ENCODE measurements at places on chromosomes 5 and 9. TPM values are rescaled to one million over a fixed set of nuclear protein-coding genes. Genes with fewer than 3 reads are reported as not detected.
A peak's percentile ranks its signal among the peaks of the same experiment; 100 is the strongest.

DNA sequence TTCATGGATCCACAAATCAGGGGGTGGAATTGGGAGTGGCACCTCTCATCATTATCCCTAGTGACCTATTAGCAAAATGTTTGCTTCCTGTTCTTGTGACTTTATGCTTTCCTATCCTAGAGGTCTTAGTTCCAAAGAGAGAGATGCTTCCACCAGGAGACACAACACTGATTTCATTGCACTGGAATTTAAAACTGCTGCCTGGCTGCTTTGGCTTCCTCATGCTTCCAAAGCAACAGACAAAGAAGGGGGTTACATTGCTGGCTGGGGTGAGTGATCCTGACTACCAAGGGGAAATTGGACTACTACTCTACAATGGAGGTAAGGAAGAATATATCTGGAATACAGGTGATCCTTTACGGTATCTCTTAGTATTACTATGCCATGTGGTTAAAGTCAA, 69.2 kb upstream of the SH3GL2 start:
- H3K4me3 ChIP-seq = no peak overlapping the region
- no peaks in the 10 kb centered on the region for H3K36me3 ChIP-seq
- no peaks in the 10 kb centered on the region for H3K4me1 ChIP-seq

DNA sequence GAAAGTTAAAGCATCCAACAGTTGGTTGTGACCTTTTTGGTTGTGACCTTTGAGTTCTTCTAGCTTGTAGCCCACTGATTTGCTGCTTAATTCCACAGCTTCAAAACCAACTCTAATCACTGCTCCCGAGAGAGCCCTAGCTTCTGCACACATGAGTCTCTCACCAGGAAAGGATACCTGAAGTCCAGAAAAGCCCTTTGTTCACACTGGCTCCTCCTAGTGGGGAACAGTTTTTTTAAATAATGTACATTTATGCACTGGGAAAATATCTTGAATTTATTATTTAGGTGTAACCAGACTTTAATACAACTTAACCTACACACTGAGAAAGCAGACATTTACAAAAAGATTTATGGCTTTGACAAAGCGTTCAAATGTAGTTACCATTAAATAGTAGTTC, 120.2 kb upstream of the CCDC152 start:
- H3K36me3 ChIP-seq = no peaks in the 10 kb centered on the region
- no peak overlapping the region for H3K27ac ChIP-seq
- H3K4me1 ChIP-seq = no peaks in the 10 kb centered on the region
- no peak overlapping the region for H3K4me3 ChIP-seq
- DNase-seq = peak; percentile 6
- H3K27me3 ChIP-seq = no peaks in the 10 kb centered on the region

FAM78A gene
- total RNA-seq = 0.32 TPM

DNA sequence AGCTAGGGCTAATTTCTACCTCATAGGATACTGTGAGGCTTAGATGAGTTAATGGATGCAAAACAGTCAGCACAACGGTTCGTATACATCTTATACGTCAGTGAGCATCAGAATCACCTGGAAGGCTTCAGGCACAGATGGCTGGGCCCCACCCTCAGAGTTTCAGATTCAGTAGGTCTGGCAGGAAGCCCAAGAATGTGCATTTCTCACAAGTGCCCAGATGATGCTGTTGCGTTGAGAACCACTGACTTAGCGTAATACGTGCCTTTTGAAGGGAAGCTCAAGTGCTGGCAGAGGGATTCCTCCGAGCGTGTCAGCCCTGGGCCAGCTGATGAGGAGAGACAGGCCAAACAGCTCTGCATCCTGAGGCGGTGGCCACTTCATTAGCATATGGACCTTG, 117.1 kb upstream of the WWC1 start:
- peaks cover 19% of the 10 kb centered on the region for H3K4me1 ChIP-seq
- no peak overlapping the region for H3K4me3 ChIP-seq
- no peak overlapping the region for H3K27ac ChIP-seq
- no peaks in the 10 kb centered on the region for H3K36me3 ChIP-seq

CAST gene
- total RNA-seq = 64.6 TPM

GRCh38 chr9:121260457-121261106, 7.4 kb upstream of the GSN start:
- H3K27ac ChIP-seq = no peak overlapping the region
- peaks cover 39% of the 10 kb centered on the region for H3K4me1 ChIP-seq
- H3K4me3 ChIP-seq = peak overlapping the region; percentile 31
- no peaks in the 10 kb centered on the region for H3K36me3 ChIP-seq
- peaks cover 36% of the 10 kb centered on the region for H3K27me3 ChIP-seq

DMRT2 gene
- not detected for total RNA-seq

GRCh38 chr9:127174386-127175318, 52.2 kb upstream of the ANGPTL2 start:
- no peaks in the 10 kb centered on the region for H3K36me3 ChIP-seq
- no peaks in the 10 kb centered on the region for H3K4me1 ChIP-seq
- no peaks in the 10 kb centered on the region for H3K27me3 ChIP-seq
- H3K27ac ChIP-seq = no peak overlapping the region

DNA sequence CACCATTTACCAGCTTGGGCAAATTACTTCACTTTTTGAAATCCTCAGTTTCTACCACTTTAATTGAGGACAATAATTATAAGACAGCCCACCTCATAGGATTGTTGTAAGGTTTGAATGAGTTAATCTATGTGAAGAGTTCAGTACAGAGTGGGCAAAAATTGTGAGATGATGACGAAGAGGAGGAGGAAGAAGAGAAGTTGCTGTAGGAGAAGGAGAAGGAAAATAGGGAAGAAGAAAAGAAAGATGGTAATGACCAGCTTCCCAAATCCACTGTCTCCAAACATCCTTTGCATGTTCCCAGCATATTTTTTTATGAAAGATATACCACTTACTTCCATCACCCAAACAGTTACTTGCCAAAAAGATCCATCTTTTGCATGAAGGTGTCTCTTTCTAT, 291.2 kb downstream of the EBF1 start:
- no peaks in the 10 kb centered on the region for H3K27me3 ChIP-seq
- no peak overlapping the region for H3K4me3 ChIP-seq
- no peaks in the 10 kb centered on the region for H3K4me1 ChIP-seq
- no peak overlapping the region for H3K27ac ChIP-seq

- no peak overlapping the region for H3K27ac ChIP-seq
- peaks cover 37% of the 10 kb centered on the region for H3K4me1 ChIP-seq
- no peak overlapping the region for H3K4me3 ChIP-seq
- H3K36me3 ChIP-seq = no peaks in the 10 kb centered on the region
Observed at GRCh38 chr5:44332285-44332971, 56.8 kb downstream of the FGF10 start.

GRCh38 chr5:172782169-172783039, 11.4 kb upstream of the DUSP1 start:
- H3K27ac ChIP-seq = no peak overlapping the region
- no peaks in the 10 kb centered on the region for H3K27me3 ChIP-seq
- H3K36me3 ChIP-seq = no peaks in the 10 kb centered on the region
- no peak for DNase-seq

PCDHGC5 gene
- total RNA-seq = 1.3 TPM

DNA sequence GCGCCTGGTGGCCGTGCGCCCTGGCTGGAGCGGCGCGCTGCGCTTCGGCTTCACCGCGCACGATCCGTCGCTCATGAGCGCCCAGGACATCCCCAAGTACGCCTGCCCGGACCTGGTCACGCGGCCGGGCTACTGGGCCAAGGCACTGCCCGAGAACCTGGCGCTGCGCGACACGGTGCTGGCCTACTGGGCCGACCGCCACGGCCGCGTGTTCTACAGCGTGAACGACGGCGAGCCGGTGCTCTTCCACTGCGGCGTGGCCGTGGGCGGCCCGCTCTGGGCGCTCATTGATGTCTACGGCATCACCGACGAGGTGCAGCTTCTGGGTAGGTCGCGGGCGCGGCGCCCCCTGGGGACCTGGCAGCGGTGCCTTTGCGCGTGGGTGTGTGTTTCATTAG, 28.9 kb downstream of the NEURL1B start:
- H3K27me3 ChIP-seq = no peaks in the 10 kb centered on the region
- H3K36me3 ChIP-seq = no peaks in the 10 kb centered on the region
- no peak overlapping the region for H3K27ac ChIP-seq
- DNase-seq = no peak
- H3K4me3 ChIP-seq = no peak overlapping the region

- H3K4me3 ChIP-seq = peak within 1 kb of the TSS; percentile 69
- no peak within 1 kb of the TSS for H3K27ac ChIP-seq
- H3K36me3 ChIP-seq = no peaks in the 10 kb centered on the region
- H3K27me3 ChIP-seq = peaks cover 45% of the 10 kb centered on the region
Observed at GRCh38 chr5:52989025-52989780, at the start of gene ITGA2. Gene ITGA2, plus strand, starts transcription at chr5:52989352. Its CDS starts 117 bp downstream, at chr5:52989469.

- H3K27ac ChIP-seq = no peak overlapping the region
- no peaks in the 10 kb centered on the region for H3K27me3 ChIP-seq
- H3K36me3 ChIP-seq = no peaks in the 10 kb centered on the region
- H3K4me1 ChIP-seq = no peaks in the 10 kb centered on the region
Observed at GRCh38 chr5:67984546-67984945, 231.0 kb upstream of the PIK3R1 start.

DNA sequence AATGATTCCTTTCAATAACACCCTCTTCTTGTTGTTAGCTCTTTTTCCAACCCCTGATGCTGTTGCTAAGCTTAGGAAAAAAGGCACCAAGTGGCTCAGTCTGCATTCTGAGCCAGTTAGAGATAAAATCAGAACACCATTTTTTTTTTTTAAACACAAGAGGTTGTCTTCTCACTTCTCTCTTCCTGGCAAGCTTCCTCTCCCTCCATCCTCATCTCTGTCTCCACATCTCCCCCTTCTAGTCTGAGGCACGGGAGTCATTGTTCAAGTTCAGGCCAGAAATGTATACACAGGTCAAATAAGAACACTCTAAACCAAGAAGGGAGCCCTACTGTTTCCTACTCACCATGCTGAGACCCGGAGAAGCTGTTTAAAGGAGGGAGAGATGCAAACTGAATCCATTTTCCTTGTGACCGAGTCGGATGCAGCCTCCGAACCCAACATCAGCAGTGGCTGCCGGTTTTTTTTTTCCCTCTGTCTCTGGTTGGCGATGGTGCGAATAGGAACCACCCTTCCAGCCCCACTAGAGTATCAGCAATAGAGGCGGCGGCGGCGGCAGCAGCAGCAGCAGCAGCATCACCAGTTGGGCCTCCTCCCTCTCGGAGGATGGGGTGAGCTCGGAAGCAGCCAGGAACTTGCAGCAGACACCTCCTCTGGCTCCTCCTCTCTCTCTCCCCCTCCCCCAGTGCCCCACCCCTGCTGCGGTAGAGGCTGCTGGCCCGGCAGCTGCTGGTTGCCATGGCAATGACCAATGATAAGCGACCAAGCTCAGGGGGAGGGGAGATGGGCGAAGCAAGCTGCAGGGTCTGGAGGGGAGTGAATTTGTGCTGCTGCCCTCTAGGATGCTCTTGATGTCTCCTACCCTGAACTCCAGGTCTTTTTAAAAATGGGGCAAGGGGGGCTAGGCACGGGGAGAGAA, at the start of gene JAKMIP2:
Gene JAKMIP2, minus strand, starts transcription at position 619 of the 919 bp plus-strand sequence. CDS start 110,922 bp downstream, outside the sequence.
- H3K27ac ChIP-seq = peak within 1 kb of the TSS; percentile 94
- no peaks in the 10 kb centered on the region for H3K36me3 ChIP-seq
- peak within 1 kb of the TSS; percentile 62 for H3K4me3 ChIP-seq
- no peaks in the 10 kb centered on the region for H3K27me3 ChIP-seq
- peaks cover 41% of the 10 kb centered on the region for H3K4me1 ChIP-seq
- DNase-seq = peak; percentile 99

DNA sequence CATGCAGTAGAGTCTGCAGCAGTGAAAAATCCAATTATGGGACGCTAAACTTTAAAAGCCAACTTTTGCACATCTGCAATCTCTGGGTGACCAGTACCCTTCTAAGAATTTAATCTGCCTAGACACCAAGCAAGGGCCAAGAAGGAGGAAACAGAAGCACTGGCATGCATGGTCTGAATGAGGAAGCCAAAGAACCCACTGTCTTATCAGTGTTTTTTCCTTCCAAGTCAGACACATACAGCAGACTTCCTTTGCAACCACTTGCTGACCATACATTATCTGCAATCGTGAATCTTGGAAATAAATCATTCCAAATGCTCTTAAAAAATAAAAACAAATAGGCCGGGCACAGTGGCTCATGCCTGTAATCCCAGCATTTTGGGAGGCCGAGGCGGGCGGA, 65.9 kb downstream of the DEPDC1B start:
- no peak for DNase-seq
- no peak overlapping the region for H3K27ac ChIP-seq
- H3K36me3 ChIP-seq = peaks cover 35% of the 10 kb centered on the region
- no peak overlapping the region for H3K4me3 ChIP-seq
- no peaks in the 10 kb centered on the region for H3K27me3 ChIP-seq

DNA sequence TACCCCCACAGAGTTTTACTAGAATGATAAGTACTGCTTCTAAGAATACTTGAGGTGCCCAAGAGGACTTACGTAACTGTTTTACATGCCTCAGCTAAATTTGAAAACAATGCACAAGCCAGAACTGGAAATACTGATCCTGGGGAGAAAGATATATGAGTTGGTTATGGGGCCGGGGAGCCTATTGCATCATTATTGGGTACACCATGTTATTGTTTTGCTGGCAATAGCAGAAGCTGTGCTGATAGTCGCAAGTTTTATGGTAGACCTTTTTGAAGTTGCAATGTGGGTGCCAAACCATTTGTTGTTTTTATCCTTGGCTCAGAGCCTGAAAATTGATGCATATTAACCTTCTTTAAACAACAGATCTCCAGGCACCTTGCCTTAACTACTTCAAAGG, 108.4 kb upstream of the DHFR start:
- no peak overlapping the region for H3K27ac ChIP-seq
- H3K4me3 ChIP-seq = no peak overlapping the region
- H3K4me1 ChIP-seq = peaks cover 9% of the 10 kb centered on the region
- H3K36me3 ChIP-seq = peaks cover 5% of the 10 kb centered on the region
- H3K27me3 ChIP-seq = no peaks in the 10 kb centered on the region
- no peak for DNase-seq

DNA sequence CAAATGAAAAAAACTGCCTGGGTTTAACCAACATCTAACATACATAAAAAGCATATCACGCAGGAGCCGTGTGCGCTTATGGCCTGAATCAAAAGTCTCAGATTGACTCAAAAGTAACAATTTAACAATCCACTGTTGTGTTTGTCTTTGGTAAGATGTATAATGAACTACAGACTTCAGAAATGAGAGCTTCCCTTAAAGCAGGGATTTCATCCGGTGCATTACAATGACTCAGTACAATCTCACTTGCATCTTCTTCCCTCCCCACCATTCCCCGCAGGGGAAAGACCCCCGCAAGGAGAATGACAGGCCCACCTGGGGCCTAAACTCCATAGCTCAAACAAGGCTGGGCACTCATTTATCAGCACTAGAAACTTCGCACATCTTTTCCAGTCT, 1.4 kb downstream of the ZFR start:
- H3K4me3 ChIP-seq = peak overlapping the region; percentile 96
- H3K4me1 ChIP-seq = peaks cover 14% of the 10 kb centered on the region
- H3K36me3 ChIP-seq = peaks cover 4% of the 10 kb centered on the region

GRCh38 chr9:120711354-120711753, 2.9 kb downstream of the MEGF9 start:
- no peak overlapping the region for H3K4me3 ChIP-seq
- H3K27me3 ChIP-seq = peaks cover 17% of the 10 kb centered on the region
- no peak for DNase-seq
- H3K4me1 ChIP-seq = peaks cover 25% of the 10 kb centered on the region
- no peak overlapping the region for H3K27ac ChIP-seq

BTNL3 gene
- total RNA-seq = 0.34 TPM

DNA sequence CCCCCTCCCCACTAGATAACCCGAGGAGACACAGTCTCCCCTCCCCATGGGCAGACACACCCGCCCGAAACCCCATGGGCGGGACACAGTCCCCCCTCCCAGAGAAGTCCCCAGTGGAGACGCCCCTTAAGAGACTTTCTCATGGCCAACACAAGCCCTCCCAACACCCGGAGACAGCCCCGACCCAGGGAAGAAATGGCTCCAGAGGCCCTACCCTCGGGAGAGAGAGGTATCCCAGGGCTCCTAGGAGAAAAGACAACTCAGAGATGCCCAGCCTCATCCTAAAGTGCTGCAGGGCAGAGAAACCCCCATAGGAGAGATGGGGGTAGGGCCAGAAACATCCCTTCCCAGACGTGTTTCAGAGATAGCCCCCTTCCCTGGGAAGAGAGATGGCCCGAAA, 27.4 kb downstream of the PCDH1 start:
- H3K4me3 ChIP-seq = peak overlapping the region; percentile 61
- H3K36me3 ChIP-seq = no peaks in the 10 kb centered on the region
- H3K27me3 ChIP-seq = no peaks in the 10 kb centered on the region
- DNase-seq = peak; percentile 36
- peaks cover 40% of the 10 kb centered on the region for H3K4me1 ChIP-seq
- H3K27ac ChIP-seq = no peak overlapping the region

Measured in neural progenitor cell (in vitro differentiated cells).